ENCODE measurements at places on chromosomes 4 and X. TPM values are rescaled to one million over a fixed set of nuclear protein-coding genes. Genes with fewer than 3 reads are reported as not detected.

The SMIM10 gene
- polyA plus RNA-seq: 2.1 TPM

The MAGEB6B gene
- polyA plus RNA-seq: not detected

The DGAT2L6 gene
- not detected for polyA plus RNA-seq

The NMU gene
- 33.2 TPM for polyA plus RNA-seq

The SLC7A11 gene
- 1.5 TPM for polyA plus RNA-seq

The PARM1 gene
- 11.2 TPM for polyA plus RNA-seq

The ABLIM2 gene
- polyA plus RNA-seq: 33.5 TPM

The GUCY1B1 gene
- 9.8 TPM for polyA plus RNA-seq
